ENCODE measurements at places on chromosomes 5 and 9.

DNA sequence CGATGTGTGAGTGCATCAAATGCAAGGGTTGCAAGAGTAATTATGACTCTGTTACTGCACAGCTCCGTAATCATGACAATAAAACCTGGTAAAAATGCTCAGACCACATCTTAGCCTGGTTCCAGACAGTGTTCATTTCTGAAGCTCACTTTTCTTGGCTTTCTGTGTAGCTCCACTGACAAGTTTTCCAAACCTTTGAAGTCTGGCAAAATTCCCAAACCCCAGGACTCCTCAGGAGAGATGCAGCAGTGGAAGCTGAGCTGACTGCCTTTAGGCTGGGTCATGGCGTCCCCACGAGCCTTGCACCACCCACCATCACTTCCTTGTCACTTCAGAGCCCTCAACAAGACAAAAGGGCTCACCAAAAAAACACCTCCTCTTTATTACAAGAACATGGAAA lies 131.6 kb upstream of the TAS2R1 start:
- DNase-seq = no peak

DNA sequence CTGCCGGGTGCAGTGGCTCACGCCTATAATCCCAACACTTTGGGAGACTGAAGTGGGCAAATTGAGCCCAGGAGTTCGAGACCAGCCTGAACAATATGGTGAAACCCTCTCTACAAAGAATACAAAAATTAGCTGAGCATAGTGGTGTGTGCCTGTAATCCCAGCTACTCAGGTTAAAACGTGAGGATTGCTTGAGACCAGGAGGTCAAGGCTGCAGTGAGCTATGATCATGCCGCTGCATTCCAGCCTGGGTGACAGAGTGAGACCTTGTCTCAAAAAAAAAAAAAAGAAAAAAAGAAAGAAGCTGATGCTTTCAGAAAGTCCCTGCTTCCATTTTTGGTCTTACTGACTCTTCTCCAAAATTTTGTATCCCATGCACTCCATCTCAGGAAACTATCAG lies 31.3 kb downstream of the SNAPC3 start:
- no peak for DNase-seq

- no peak for DNase-seq
These were observed 8.6 kb downstream of the NIPBL start for GRCh38 chr5:36885149-36885548.

- DNase-seq = no peak
These were observed 31.0 kb downstream of the ADAM19 start for GRCh38 chr5:157544623-157544989.

DNA sequence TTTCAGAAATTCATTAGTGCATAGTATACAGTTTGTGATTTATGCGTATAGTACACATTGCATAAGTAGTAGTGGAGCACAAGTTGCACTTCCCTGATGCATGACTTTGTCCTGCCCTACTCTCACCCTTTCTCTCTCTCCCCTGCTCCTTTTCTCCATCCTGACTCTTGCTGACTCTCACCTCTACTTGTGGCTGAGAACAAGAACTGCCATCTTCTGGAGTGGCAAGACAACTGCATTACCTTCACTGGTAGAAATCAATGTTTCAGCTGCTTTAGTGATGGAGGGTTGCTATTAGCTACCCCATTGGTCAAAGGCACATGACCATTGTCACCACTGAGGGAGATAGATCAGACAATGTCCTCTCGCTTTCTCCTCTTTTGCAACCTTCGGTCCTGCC lies 26.9 kb downstream of the SPEF2 start:
- no peak for DNase-seq

- no peak for DNase-seq
These were observed 87.0 kb downstream of the RGS7BP start for GRCh38 chr5:64592730-64593341.

GRCh38 chr9:93183663-93184431 lies at the start of gene WNK2:
Gene WNK2 (plus strand): TSS chr9:93184139. CDS start chr9:93184930, 791 bp downstream.
- no peak for DNase-seq

GRCh38 chr9:131863306-131863896 lies 123.5 kb upstream of the RAPGEF1 start:
- DNase-seq = no peak

GRCh38 chr9:91161465-91162300 lies 200.0 kb downstream of the AUH start:
- no peak for DNase-seq

DNA sequence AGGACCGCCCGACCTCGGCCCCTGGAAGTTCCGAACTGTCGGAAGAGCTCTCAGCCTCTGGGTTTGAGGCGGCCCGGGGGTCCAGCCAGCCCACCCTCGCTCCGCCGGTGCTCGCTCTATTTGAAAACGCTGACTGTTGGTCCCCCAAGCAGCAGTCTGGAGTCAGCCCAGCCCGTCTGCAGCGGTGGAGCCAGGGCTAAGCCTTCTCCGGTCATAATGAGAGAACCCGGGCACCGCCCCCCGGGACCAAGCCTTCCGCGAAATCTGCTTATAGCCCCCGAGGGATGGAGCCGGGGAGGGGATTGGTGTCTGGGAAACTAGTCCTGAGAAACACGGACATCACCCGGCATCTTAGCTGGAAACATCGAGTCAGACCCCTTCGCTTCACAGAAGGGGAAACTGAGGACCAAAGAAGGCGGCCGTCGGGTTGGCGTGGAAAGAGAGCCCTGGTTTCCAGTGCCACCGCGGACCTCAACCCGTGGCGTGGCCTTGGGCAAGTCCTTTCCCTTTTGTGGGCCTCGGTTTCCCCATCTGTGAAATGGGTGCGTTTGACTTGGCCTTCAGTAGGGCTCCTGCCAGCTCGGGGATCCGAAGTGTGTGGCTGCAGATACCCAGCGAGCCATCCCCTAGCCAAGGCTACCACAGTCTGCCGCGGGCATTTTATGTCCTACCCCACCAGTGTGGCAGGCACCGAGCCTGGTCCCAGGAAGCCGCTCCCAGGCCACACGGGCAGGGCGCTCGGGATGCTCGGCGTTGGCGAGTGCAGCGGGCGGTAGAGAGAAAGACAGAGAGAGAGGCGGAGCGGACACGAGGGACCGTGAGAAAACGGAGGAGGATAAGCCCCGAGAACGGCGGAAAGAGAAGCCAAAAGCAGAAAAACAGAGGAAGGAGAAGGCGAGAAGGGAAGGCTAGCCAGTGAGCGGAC lies 857 bp downstream of the ADAM19 start:
- DNase-seq = no peak

GRCh38 chr9:68643901-68644809 lies 60.9 kb upstream of the PIP5K1B start:
- DNase-seq = no peak

- peak; percentile 12 for DNase-seq
These were observed 438 bp downstream of the SOX30 start for GRCh38 chr5:157651623-157652376.

DNA sequence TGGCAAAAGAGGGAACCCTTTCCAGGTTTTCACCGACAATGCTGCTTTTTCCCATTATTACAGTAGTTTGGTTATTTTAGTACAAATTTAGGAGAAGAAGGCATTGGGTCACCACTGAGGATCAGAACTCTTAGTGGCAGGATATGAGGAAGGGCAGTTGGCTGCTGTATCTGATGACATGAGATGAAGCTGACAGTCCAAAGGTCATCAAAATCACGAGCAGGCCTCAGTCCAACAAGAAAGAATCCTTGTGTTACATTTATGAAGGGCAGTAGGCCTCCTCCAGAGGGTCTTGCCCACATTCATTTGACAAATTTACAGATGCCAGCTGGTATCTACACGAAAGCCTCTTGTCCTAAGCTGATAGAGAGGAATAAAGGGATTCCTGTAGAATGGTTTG lies 49.5 kb upstream of the COL15A1 start:
- no peak for DNase-seq

- no peak for DNase-seq
These were observed at the start of gene HSPB3 for GRCh38 chr5:54455413-54456157. Gene HSPB3 (plus strand): TSS chr5:54455699. CDS start chr5:54455790, 91 bp downstream.

DNA sequence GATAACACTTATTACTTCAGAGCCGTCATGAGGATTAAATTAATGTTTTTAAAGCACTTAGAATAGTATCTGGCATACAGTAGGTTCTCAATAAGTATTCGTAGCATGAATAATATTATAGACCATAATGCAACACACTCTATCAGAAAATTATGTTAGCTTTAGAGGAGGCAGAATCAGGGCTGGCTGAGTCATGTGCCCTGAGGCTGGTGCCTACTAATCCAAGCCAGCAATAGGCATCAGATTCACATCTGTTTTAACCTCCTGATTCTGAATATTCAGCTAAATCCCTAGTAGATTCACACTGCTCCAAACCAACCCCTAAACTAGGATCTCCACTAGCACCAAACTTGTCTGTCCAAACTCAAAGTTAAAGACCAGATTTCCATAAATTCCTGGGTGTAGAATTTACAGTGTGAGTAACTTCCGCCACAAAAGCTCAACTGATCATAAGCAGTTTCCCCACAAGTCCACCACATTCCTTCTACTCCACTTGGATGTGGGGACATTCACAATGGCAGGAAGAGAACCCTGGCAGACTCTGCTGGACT lies 170.0 kb upstream of the DAPK1 start:
- DNase-seq = no peak

GRCh38 chr5:134553821-134554267 lies 28.4 kb downstream of the JADE2 start:
- no peak for DNase-seq

DNA sequence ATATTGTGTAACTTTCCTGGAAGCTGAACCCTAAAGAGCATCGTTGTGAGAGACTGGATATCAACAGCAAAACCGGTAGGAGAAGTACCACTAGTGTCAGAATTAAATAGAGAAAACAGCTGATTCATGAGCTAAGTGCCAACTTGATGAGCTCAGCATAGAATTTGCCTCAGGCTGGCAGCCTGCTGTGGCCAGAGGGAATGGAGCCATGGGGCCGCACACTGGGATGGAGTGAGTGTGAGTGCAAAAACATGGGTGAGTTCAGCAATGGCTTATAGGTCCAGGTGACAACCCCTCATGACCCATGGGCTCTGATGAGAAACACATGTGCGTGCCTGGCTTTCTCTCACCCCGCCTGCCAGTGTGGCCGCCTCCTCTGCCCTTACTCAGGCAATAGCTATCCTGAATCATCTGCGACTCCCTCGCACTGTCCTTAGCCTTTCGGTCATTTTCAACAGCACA lies 25.4 kb downstream of the ADAMTS16 start:
- DNase-seq = no peak

DNA sequence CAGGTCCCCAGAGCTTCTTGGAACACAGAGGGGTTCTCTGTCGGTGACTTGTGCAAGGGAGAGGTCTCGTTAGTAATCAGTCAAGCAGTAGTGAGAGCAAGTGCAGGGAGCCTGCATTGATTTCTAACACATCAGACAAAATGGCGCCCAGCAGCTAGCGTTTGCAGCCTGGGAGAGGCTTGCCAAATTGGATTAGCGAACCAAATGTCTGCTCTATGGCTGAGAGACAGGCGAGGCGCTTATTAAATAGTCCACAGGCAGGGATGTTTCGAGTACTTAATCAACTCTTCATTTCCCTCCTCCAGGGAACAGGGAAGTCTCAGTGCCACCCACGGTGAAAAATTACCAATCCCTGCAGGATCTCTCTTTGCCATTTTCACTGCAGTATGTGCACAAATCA lies 131.4 kb upstream of the SHB start:
- no peak for DNase-seq

DNA sequence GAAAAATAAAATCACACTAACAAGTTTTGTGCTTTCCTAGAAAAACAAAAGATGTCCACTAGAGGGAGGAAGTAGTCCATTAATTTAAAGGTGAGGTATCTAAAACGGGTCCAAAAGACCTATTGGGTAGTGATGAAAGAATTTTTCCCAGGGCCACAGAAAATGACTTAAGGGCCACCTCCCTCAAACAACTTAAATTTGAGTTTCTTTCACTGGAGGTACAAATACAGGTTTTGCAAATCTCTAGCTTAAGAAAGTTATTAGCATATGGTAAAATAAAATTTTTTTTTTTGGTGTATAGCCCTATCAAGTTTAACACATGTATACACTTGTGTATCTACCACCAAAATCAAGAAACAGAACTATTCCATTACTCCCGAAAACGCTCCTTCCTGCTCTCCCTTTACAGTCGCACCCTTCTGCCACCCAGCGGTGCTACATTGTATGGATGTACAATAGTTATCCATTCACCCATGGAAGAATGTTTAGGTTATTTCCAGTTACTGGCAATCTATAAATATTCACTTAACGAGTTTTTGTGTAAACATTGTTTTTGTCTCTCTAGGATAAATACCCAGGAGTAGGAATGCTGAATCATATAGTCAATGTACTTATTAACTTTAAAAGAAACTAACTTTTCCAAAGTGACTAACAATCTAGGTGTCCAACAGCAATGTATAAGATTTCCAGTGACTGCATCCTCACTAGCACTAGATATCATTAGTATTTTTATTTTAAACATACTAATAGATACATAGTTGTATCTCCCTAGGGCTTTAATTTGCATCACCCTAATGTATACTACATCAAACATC lies 21.9 kb downstream of the DEPDC1B start:
- peak; percentile 33 for DNase-seq

DNA sequence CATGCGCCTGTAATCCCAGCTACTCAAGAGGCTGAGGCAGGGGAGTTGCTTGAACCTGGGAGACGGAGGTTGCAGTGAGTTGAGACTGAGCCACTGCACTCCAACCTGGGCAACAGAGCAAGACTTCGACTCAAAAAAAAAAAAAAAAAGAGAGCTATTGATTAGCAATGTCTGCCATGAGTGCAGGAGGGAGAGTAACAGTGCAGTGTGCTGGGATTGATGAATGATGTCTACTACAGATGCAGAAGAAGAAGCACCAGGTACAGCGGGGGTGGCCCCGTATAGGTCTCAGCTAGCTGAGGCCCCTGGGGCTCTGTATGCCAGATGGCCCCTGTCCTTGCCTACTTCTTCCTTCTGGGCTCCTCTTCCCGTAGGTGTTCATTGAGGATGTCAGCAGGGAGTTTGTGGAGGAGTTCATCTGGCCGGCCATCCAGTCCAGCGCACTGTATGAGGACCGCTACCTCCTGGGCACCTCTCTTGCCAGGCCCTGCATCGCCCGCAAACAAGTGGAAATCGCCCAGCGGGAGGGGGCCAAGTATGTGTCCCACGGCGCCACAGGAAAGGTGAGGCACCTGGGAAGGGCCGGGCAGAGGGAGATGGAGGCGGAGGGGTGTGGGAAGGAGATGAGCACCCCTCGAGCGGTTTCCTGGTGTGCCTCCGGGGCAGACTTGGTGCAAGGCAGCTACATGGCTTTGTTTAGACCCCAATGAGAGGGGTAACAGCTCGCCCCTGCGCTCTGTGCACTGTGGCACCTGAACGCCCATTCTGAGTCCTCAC lies 13.5 kb downstream of the ASS1 start:
- DNase-seq = no peak

GRCh38 chr5:156019571-156020180 lies 307.3 kb upstream of the SGCD start:
- no peak for DNase-seq

DNA sequence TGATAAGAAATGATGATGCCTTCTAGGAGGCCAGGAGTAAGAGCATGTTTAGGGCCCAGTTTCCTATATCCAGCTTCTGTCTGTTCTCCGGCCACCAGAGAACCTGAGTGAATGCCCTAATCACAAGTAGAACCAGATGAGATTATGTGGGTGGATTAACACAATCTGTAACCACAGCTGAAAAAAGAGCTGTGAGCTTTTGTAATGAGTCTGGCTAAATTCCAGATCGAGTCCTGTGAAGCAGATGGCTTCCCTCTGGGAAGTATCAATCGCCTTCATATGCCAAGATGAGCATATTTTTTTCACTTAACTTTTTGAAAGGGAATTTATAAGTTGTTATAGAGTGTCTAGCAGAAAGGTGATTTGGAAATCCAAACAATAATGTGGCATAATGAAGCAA lies 99.8 kb downstream of the NNT start:
- DNase-seq = no peak

- no peak for DNase-seq
These were observed 71.1 kb upstream of the FRRS1L start for GRCh38 chr9:109238125-109238524.

Measured in hematopoietic multipotent progenitor cell treated with erythropoietin and hydrocortisone succinate and interleukin-3 and kit ligand, for 17 days (in vitro differentiated cells).